Aortic smooth muscle cell (primary cell): ENCODE measurements at places on chromosomes 5 and 9. TPM values are rescaled to one million over a fixed set of nuclear protein-coding genes. Genes with fewer than 3 reads are reported as not detected.

The PCDHA1 gene
- total RNA-seq = under 0.01 and 0.06 TPM in 2 replicates

The SERINC5 gene
- 12.0 and 14.9 TPM in 2 replicates for total RNA-seq

The TMEM141 gene
- total RNA-seq = 66.0 and 77.2 TPM in 2 replicates

The SOX30 gene
- not detected in 2 replicates for total RNA-seq

The CCDC192 gene
- total RNA-seq = not detected in 2 replicates

The SLC1A3 gene
- 0.13 and 0.19 TPM in 2 replicates for total RNA-seq

The ANKRD33B gene
- 10.4 and 10.6 TPM in 2 replicates for total RNA-seq

The GLRA1 gene
- not detected in 2 replicates for total RNA-seq

The TUSC1 gene
- 4.9 and 7.1 TPM in 2 replicates for total RNA-seq

The PCDHA9 gene
- total RNA-seq = under 0.01 and 0.06 TPM in 2 replicates

The C1QTNF3 gene
- total RNA-seq = 0.79 and 1.6 TPM in 2 replicates
